Femur (tissue), 1 donor: ENCODE measurements at places on chromosomes 1 and 21.

DNA sequence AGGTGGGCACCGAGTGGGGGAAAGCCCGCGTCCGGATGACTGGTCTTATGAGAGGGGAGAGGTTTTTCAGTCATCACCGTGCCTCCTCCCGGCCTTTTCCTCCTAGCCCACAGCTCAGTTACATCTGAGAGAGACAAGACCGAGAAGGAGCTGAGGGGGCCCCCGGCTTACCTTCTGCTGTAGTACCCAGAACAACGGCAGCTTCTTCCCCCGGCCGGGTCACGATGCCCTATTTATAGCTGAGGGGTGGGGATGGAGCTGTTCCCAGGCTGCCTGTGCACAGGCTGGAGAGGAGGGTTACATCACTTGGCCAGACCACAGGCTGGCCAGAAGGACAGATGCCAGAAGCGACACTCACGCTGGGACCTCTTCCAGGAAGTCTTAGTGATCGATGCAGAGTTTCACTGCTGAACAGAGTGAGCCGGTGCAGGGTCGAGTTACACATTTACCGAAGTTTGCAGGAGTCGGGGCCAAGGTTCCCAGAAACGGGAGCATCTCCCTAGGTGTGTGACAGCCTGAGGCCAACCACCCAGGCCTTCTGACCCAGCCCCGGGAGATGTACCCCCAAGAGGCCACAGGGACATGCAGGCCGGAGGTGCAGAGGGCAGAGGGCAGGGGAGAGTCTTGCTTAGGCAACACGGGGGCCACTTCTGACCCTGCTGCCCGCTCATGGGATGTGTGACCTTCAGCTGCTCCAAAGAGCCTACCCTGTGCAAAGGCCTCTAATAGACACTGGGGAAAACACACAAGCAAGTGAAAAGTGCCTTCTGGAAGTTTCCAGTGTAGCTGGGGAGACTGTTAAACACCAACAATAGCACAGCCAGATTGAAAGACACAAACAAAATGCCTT is at the start of gene AGT:
Gene AGT, minus strand, starts transcription at position 208 of the 850 bp plus-strand sequence. CDS start 3,299 bp downstream, outside the sequence.
- DNase-seq = peak; percentile 92

GRCh38 chr21:36732761-36733160 is 33.8 kb downstream of the SIM2 start:
- DNase-seq = no peak

DNA sequence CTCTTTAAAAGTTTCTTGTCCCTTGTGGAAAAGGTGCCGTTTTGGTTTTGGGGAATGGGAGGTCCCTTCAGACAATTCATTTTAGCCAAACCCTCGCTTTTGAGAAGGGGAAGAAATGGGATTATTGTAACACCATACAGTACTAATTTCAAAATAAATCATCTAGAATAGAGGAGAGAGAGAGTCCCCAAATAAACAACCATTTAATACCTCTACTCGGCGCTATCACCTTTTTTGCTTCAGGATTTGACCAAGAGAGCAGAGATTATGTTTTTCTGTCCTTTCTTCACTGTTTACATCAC is 770 bp upstream of the RC3H1 start:
- DNase-seq = no peak

GRCh38 chr1:74502858-74503257 is 9.6 kb downstream of the LRRC53 start:
- DNase-seq = no peak

GRCh38 chr1:22652881-22653316 is at the start of gene C1QB:
C1QB (plus strand) TSS chr1:22653236; CDS start chr1:22659463, 6,227 bp downstream.
- no peak for DNase-seq
